ENCODE measurements at places on chromosomes 6 and 20.

DNA sequence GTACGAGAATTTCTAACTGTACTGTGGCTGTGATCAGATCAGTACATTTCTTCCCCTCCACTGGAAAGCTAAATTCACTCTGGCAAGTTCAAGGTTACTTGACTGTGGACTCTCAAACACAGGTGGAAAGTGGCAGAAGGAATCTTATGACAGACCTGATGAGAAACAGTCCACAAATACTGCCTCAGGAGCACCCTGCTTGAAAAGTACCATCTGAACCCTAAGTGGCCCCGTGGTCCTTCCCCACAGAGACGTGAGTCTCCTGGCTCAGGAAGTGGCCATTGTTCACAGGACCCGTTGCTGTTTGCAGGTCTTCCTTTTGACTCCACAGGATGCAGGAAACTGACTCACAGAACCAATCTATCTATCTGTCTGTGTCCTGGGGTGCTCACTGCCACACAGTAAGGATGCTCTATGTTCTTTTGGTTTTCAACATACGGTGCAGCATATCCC is 47.5 kb upstream of the NHSL1 start:
- no peak for DNase-seq

DNA sequence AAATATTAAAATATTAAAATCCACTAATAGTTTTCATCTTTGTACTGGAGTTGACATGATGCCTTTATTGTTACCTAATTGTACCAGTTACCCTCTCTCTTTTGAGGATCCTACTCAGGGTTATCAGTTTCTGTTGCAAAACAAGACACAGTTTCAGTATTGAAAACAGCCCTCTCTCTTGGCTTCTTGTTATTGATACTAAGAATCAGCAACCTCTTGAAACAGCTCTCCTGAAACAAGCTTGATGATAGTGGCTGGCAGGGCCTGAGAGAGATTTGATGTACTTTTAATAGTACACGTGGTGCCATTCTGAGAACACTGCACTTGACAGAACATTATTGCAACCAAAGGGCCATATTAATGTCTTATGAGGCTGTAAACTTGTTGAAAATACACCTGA is 64.9 kb upstream of the MEI4 start:
- no peak for DNase-seq

- DNase-seq = no peak
Observed at GRCh38 chr6:36252005-36252404, 17.9 kb upstream of the PNPLA1 start.

- DNase-seq = no peak
Observed at GRCh38 chr6:3376893-3377535, 79.8 kb downstream of the SLC22A23 start.

DNA sequence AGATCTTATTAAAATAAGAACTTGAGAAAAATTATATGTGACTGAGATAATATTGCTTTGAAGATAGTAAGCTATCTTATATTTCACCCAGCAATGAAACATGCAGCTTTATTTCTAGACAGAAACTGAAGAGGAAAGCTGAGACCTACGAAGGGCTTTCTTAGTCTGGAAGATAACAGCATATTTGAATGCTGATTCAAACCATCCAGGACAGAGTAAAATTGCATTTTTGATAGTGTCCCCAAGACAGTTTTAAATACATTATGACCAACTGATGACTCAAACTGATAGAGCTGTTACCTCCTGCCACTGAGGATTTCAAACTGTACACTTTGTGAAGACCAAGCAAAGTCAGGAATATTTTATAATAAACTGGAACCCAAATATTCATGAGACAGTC is 409.6 kb downstream of the GRIK2 start:
- no peak for DNase-seq

- no peak for DNase-seq
Observed at GRCh38 chr6:155173488-155173887, 90.3 kb upstream of the CLDN20 start.

DNA sequence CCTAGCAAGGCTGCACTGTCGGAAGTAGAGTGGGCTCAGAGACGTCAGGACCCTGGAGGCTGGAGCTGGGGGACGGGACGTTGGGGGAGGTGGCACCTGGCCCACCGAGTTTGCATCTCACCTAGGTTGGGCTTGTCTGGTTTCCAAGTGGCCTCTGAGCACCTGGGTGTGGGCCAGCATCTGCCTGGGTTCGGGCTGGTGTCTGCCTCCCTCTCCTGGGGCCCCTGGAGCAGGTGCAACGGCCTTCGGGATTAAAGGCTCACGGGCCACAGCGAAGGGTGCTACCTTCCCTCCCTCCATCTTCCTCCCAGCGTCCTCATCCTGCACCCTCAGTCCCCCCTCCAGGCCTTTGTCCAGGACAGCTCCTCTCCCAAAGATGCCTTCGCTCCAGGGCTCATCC is 6.0 kb downstream of the HRH3 start:
- no peak for DNase-seq

- no peak for DNase-seq
Observed at GRCh38 chr20:57411406-57412283, 20.4 kb downstream of the RBM38 start.

DNA sequence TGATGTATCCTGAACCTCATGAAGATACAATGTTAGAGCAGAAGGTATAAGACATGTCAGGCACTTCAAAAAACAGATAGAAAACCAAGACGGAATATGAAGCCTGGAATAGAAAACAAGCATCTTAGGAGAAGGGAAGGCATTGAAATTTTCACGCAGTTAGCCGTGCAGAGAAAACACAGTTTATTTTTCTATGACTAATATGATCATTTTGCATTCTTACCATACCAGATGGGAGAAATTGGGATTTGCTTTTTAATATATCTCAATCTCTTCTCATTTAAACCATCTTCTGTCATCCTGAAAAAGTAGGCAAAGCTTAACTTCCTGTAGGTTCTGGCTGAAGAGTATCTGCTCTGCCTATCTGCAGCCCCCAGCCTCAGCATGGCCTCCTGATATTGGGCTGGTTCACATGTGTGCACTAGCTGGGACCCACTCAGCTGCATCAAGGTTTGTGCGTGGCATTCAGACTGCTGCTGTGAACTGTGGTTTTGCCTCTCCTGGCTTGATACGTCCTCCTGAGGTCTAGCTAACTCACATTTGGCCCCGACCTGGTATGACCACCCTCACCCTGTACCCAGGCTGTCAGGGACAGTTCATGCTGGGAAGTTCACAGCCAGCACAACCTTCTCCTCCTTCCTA is 392.5 kb upstream of the SASH1 start:
- no peak for DNase-seq

- no peak for DNase-seq
Observed at GRCh38 chr20:25072226-25072811, 9.6 kb downstream of the VSX1 start.

GRCh38 chr6:43951756-43952675 is 175.2 kb downstream of the MRPL14 start:
- no peak for DNase-seq

- DNase-seq = no peak
Observed at GRCh38 chr6:167485186-167485978, 160.5 kb downstream of the TTLL2 start.

GRCh38 chr6:134544737-134545136 is 226.8 kb upstream of the SGK1 start:
- no peak for DNase-seq

GRCh38 chr6:72595812-72596211 is 26.1 kb upstream of the KCNQ5 start:
- no peak for DNase-seq

DNA sequence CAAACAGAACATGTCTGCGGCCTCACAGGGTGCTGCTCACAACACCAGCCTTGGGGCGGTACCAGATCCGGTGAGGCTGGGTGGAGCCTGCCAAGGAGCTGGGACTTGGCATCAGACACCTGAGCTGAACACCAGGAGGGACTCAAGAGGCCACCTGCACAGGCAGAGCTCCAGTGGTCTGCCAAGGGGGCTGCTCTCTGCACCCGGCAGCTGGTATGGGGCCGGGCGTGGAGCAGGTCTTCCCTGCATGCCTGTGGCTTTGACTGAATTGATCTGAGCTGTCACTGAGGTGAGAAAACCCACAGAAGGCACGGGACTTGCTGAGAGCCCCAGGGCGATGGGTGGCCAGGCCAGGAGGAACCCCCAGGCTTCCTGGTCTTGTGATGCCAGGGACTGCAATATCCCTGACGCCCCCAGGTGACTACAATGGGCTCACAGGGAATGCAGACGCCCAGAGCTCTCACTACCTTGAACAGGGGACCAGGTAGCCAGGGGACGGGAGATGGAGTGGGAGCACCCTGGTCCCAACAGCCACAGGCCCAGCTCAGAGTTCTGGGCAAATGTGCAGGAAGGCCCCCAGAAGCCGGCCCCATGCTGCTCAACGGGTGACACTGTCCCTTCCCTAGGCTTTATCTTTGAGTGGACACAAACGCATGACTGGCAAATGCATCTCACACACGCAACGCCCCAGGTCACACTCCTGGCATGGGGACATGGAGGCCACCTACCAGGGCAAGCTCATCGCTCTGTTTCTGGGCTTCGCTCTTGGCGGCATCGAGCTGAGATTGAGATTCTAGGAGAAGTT is 48.2 kb downstream of the DSTN start:
- DNase-seq = no peak

DNA sequence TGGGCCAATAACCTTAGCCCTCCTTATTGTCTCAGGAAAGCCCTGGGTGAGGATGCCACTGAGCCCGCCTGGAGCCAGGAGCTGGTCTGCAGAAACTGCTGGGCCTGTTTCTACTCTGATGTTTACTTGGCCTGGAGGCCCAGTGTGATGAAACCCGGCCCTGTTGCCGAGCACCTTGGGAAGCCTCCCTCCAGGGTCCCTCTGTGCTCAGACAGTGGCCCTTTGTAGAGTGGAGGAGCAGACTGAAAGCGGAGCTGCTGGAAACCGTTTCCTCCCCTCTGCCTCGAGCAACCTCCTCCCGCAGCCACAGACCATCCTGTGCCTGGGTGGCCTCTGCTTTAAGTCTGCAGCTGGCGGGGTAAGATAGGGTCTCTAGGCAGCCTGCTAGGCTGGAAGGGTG is 84.1 kb upstream of the EPB41L1 start:
- no peak for DNase-seq

DNA sequence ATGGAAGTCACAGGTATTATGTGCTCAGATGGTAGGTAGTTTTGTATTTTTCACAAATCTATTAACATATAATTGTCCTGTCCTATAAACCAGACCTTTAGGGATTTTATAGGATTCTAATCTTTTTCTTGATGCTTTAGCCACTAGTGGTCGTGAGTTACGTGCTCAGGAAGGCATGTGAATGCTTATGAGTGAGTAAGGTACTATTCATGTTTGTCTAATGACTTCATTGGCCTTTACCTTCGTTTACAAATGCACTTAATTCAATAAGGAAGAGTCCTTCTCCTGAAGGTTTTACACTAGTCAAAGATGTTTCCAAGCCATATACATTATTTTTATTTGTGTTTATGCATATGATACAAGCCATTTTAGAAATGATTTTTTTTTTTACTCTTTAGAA is 23.0 kb downstream of the PACRG start:
- no peak for DNase-seq

DNA sequence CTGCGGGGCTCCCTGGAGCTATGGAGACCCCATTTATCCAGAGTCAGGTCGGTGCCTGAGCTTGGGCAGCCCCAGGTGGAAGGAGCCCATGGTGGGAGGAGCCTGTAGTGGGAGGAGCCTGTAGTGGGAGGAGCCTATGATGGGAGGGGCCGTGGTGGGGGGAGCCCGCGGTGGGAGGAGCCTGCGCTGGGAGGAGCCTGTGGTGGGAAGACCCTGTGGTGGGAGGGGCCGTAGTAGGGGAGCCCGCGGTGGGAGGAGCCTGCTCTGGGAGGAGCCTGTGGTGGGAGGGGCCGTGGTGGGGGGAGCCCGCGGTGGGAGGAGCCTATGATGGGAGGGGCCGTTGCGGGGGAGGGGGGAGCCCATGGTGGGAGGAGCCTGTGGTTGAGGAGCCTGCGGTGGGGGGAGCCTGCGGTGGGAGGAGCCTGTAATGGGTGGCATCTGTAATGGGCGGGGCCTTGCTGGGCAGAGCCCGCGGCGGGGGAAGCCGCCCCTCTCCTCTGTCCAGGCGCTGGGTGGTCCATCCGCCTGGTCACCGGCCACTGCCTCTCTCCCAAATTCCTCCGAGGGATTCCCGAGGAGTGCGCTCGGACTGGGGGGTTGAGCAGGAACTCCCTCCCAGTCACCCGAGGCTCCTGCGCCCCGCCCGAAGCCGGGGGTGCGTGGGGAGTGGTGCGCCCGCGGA is 567 bp upstream of the FNDC11 start:
- peak; percentile 77 for DNase-seq

GRCh38 chr20:35181731-35182130 is 9.9 kb downstream of the PROCR start:
- no peak for DNase-seq

- no peak for DNase-seq
Observed at GRCh38 chr6:36364669-36365479, 22.6 kb downstream of the ETV7 start.

DNA sequence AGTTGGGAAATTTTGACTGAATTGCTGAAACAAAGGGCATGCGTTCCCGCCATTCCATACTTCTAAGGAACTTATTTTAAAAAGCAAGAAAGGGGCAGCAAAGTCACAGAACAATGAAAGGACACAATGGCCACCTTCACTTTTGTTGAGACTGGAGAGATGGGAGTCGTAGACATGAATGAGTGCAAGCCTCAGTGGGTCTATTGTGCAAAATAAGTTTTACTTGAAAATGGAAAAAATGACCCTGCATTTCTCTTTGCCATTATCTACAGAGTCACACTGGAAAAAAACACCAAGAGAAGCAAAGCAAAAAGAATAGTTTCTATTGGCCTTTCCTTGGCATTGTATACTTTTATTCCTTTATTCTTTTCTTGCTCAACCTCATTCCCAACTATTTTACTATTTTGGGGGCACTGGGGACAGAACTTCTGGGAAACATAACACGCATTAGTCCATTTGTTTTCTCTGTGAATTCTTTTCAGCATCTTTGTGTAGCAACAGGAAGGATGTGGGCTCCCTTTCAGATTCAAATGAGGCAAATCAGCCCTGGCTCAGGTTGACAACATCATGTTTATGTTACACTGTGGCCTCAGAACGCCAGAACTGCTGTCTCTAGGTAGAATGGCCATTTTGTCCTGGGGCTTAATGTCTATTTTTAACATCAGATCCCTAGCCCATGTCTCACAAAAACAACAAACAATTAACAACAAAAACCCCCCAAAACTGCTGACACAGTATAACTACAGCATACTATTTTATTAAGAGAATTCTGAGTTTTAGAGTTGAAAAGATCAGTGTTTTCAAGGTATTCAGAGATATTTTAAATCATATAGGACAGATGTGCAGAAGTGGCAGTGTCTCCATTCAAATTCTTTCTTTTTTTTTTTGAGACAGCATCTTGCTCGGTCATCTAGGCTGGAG is 122.2 kb downstream of the FYN start:
- DNase-seq = peak; percentile 26
